ENCODE measurements at places on chromosomes 16 and 17.

DNA sequence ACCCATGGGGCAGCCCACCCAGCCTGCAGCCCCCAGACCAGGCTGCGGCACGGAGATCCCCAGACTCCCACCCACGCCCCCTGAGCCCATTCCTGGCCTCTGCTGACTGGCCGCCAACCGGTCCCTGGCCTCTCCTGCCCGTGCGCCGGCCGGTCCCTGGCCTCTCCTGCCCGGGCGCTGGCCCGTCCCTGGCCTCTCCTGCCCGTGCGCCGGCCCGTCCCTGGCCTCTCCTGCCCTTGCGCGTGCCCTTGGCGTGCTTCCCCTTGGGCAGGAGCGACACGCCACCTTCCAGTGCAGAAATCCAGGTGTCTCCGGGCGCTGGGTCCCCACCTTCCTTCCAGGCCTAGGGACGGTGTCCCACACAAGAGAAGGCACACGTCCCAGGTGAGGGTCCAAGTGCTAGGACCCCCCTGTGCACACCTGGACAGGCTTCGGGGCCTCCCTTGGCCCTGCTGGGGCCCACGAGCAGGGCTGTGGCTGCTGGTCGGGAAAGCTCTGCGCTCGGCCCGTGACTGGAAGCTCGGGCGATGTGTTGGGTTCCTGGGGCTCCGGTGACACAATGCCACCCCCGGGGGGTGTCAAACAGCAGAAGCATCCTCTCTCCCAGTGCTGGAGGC lies 21.4 kb upstream of the CACNA1H start:
- DNase-seq = no peak

GRCh38 chr17:45441526-45442310 lies 9.0 kb upstream of the ARHGAP27 start:
- peak; percentile 34 for DNase-seq

DNA sequence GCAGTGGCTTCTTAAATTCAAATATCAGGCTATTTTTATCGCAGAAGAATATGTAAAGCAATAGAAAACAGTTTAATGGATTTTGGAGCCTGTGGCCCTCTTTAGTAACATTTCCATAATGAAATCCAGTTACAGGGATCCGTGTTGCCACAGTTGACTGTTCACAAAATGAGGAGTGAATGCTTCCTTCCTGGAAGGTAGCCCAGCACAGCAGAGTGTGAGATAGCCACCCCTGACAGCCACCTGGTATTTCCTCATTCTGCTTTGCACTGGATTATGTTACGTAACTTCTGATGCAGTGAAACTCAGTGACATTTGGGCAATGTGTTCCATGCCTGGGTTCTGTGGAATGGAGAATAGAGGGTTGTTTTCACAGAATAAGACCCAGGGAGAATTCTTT lies 517.2 kb downstream of the RBFOX1 start:
- DNase-seq = no peak

GRCh38 chr17:61834610-61835009 lies 28.7 kb downstream of the BRIP1 start:
- DNase-seq = no peak

DNA sequence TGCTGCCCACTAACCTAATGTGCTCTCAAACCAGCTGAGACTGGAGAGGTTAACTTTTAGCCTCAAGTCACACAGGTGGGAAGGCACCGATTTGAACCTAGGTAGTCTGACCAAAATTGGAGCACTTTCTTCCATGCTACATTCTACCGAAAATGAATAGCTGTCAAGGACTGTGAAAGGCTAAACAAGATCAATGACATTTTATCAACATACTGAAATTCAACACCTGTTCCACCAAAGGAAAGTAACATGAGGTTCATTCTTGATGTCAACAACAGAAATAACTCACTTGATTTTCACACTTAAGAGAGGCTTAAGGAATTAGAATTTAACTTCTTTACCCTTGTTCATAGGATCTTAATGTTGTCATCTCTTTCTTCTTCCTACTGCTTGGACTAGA lies 284.4 kb upstream of the MON1B start:
- DNase-seq = no peak

- DNase-seq = no peak
Measured at GRCh38 chr17:48645639-48646182, 19.6 kb upstream of the HOXB9 start.

GRCh38 chr16:58402796-58403195 lies 10.5 kb downstream of the GINS3 start:
- DNase-seq = no peak

GRCh38 chr16:890716-891352 lies 80.0 kb downstream of the LMF1 start:
- no peak for DNase-seq

GRCh38 chr16:85556456-85557082 lies 56.6 kb upstream of the GSE1 start:
- DNase-seq = peak; percentile 75

DNA sequence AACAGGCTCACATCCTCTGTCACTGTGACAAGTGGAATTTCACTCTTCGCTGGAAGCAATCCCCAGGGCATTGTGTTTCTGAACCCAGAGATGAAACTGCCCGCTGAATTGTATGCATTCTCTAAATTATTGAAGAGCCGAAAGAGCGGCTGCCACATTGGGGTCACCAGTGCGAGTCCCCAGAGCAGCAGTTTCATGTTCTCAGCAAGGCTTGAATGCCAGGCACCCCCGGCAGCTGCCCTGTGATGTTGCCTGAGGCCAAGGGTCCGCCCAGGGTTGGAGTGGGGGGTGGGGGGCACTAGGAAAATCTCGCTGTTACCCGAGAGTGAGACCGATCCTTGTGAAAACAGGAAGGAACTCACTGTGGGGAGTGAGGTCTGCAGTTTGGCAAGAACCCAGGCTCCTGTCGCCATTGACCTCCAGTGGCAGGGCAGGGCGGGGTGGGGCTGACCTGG lies 20.7 kb upstream of the BCAR1 start:
- DNase-seq = no peak

GRCh38 chr17:52106072-52106471 lies 52.4 kb downstream of the CA10 start:
- DNase-seq = no peak

DNA sequence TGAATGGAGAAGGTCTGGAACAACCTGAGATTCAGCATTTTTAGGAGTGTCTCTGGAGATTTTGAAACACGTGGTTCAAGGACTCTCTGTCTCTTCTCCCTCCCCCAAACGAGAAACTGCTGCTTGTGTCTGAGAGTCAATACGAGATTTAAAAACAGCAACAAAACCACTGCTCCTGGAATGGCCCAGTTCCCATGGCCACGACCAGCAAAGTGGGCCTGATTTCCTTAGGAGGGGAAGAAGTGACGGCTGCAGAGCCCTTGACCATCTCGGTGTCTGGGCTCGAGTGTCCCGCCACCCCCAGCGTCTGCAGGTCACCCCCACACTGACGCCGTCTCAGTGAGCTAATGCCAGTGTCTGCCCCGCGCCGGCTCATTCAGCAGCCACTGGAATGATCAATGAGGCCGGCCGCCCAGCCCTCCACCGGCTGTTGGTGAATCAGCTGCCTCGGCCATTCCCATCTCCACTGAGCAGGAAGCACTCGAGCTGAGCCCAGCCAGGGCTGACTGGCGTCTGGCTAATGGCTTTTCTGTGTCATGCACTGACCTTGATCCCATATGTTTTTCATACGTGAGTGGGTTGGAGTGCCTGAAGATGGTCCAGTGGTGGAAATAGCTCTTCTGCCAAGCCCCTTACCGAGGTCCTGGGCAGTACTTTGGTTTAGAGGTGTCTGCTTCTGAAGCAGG lies 151.8 kb downstream of the PITPNC1 start:
- DNase-seq = no peak

- DNase-seq = no peak
Measured at GRCh38 chr16:68100488-68100887, 15.3 kb downstream of the NFATC3 start.

GRCh38 chr16:80151722-80152111 lies 389.1 kb upstream of the DYNLRB2 start:
- no peak for DNase-seq

DNA sequence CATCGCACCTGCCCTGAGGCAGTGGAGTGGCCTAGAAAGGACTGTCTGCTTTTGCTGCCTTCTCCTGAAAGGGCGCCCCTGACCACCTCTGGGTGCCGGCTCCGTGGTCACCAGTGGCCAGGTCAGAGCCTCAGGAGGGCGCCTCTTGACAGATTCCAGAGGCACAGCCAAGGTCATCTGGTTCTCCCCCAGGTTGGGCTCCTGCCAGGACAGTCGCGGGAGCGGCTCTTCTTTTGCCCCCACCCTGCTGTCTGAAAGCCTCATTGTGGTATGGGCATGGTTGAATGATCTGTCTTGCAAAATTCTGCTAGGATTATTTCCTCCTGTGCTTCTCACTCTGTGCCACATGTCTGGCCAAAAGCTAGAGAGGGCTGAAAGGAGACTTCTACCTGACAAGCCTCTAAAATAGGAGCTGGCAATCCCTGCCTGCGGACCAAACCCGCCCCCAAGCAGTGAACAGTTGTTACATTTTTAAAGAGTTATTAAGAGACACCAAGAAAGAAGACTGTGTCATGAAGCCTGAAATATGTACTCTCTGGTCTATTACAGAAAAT lies 82.8 kb downstream of the SNX29 start:
- DNase-seq = no peak

- no peak for DNase-seq
Measured at GRCh38 chr16:54655121-54655590, 275.5 kb upstream of the IRX5 start.

DNA sequence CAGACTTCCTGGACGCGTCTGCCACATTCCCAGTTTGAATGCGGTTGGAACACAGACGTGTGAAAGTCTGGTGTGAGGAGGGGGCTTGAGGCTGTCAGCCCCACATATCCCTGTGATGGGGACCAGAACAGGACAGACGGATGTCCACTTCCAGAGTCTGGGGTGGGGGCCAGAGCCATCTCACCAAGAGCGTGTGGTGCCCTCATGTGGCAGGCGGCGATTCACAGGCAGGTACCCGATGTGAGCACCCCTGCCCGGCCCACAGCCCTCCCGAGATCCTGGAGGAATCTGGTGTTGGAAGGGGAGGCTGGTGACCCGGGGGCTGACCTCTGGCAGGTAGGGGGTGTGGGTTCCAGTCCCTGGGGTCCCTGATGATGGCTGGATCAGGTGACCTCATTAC lies 51.5 kb downstream of the ENGASE start:
- no peak for DNase-seq

- DNase-seq = no peak
Measured at GRCh38 chr17:50258647-50259476, 15.4 kb upstream of the TMEM92 start.

- DNase-seq = no peak
Measured at GRCh38 chr17:7321466-7321865, 6.3 kb upstream of the GPS2 start.

- DNase-seq = no peak
Measured at GRCh38 chr16:88531931-88532433, 38.2 kb upstream of the ZC3H18 start.

DNA sequence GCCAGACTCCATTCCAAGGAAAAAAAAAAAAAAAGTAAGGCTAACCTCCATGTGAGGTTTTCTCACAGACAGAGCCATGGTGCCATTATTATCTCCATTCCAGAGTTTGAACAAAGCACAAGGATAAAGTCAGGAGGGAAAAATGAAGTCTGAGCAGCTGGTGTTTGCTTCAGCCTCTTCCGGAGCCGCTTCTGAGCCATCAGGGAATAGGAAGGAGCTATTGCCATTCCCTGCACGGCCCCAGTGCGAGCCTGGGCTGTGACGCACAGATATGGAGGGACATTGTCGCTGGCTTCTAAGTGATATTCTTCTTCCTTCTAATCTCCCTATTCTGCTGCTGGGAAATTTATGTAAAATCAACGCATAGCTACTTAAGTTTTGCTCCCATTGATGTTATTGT lies 69.5 kb upstream of the PIRT start:
- DNase-seq = no peak

DNA sequence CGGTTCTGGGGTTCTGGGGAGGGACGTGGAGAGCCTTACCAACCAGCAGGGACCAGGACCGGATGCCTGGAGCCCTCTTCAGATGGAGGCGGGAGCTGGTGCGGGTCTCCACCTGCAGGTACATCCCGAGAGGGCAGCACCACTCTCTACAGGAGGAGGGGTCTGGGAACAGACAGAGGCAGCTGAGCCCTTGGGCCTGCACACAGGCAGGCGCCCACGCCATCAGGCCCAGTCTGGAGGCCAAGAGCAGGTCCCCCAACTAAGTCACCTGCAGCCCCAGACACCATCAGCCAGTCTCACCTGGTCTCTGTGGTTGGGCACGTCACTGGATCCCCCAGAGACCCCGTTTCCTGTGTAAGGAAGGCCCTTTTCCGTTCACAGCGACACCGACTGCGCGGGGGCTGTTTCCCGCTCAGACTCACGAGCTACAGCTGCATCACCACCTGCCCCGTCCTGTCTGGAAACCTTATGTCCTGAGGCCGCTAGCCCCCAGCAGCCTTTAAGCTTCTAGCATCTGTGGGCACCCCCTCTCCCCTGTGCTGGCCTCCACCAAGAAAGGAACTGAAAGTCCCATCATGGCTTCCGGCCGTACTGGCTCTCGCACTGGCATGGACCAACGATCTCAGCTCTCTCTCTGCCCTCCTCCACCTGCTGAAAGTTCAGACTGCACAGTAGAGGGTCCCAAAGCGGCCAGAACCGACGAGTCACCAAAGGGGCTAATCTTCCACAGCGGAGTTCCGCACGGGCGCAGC lies 1.2 kb downstream of the CYBC1 start:
- DNase-seq = peak; percentile 88

GRCh38 chr17:77349976-77350830 lies 209.4 kb downstream of the SEC14L1 start:
- peak; percentile 15 for DNase-seq

DNA sequence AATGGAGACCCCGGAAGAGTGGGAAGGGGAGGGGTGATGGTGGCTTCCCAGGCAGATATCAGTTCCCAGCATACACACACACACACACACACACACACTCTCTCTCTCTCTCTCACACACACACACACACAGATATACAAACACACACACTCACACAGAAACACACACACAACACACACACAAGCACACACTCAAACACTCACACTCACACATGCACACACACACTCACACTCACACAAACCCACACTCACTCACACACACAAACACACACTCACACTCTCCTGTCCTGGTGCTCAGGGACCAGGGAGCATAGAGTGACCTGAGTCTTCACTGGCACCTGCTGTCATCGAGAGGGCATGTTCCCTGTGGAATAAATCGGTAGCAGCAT lies 5.6 kb downstream of the CA4 start:
- no peak for DNase-seq

- no peak for DNase-seq
Measured at GRCh38 chr16:87375426-87376135, 8.0 kb downstream of the FBXO31 start.

DNA sequence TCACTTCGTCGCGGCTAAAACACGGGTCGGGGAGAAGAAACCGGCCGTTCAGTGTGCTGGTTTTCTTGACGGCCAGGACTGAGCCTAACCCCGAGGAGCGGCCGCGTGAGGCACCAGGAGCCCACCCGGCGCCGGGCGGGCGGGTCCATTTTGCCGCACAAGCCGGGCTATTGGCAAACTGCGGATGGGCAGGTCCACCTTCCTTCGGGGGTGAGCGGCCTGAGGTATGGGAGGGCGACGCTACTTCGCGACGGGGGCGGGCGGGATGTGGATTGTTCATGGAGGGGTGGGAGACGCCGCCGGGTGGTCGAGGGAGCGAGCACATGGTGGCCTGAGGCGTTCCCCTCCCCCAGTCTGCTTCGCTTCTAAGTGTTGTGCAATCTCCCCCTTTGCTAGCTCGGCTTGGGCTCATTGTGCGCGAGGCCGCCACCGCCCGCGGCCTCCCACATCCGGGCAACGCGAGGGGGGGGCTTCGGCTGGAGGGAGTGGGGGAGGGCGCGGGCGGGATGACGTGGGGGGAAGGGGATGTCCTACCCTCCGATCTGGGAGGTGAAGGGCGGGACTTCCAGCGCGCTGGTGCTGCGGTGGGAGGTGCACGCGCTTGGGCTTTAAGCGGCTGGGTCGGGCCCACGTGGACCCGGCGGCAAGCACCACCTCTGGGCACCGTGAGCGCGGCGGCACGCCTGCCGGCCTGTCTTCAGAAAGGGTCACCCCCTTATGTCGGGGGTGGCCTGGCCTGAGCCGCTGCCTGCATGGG lies 5.9 kb upstream of the CD68 start:
- DNase-seq = peak; percentile 96
